ENCODE measurements at places on chromosomes 12 and 14.

GRCh38 chr12:108237272-108237671 is 101.8 kb downstream of the CMKLR1 start:
- H3K4me1 ChIP-seq, result no peaks in the 10 kb centered on the region
- no peak for DNase-seq
- no peak overlapping the region for H3K27ac ChIP-seq
- no peak overlapping the region for H3K4me3 ChIP-seq
- H3K27me3 ChIP-seq, result peaks cover 8% of the 10 kb centered on the region

- H3K27ac ChIP-seq, result no peak overlapping the region
- peaks cover 11% of the 10 kb centered on the region for H3K4me1 ChIP-seq
- no peak overlapping the region for H3K4me3 ChIP-seq
- H3K27me3 ChIP-seq, result no peaks in the 10 kb centered on the region
These were observed 429.4 kb downstream of the ZFP36L1 start for GRCh38 chr14:68363466-68363842.

DNA sequence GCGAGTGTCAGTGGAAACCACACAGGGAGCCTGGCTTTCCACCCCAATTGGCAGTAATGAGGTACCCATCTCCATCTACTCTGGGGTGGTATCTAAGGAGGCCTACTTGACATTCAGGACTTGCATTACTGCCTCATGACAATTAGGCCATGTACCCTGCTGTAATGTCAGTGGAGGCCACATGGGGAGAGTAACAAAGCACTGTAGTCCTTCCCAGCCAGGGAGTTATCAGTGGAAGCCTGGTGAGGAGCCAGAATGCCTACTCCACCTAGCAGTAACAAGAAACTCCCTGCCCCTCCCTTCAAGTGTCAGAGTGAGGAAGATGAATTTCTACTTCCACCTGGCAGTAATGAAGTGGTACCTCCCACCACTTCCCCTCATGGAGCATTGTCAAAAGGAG is 12.5 kb downstream of the TIMM9 start:
- no peak overlapping the region for H3K4me3 ChIP-seq
- no peak for DNase-seq
- no peaks in the 10 kb centered on the region for H3K4me1 ChIP-seq

GRCh38 chr12:110254971-110255540 is 26.0 kb upstream of the ATP2A2 start:
- DNase-seq, result no peak
- peaks cover 36% of the 10 kb centered on the region for H3K27me3 ChIP-seq
- H3K36me3 ChIP-seq, result no peaks in the 10 kb centered on the region
- H3K4me1 ChIP-seq, result no peaks in the 10 kb centered on the region

DNA sequence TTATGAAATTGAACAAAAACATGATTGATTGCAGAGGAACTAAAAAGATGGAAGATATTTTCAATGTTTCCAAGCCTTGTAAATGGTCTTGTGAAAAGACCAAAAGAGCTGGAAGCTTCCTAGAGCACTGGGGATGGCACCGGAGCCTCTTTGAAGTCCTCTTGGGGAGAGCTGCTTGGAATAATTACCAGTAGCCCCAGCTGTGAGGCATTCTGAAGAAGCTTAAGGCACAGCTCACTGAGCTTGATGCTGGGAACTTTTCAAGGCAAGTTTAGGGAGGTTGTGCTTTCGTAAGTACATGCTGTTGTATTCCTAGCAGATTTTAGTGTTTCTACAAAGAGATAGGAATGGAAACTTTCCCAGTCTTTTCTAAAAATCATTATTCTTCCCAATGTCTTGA is 13.9 kb downstream of the PDZRN4 start:
- no peaks in the 10 kb centered on the region for H3K4me1 ChIP-seq
- no peak overlapping the region for H3K4me3 ChIP-seq
- no peak overlapping the region for H3K27ac ChIP-seq
- no peaks in the 10 kb centered on the region for H3K27me3 ChIP-seq
- H3K36me3 ChIP-seq, result no peaks in the 10 kb centered on the region

GRCh38 chr12:45946435-45946834 is 43.9 kb downstream of the SCAF11 start:
- H3K4me1 ChIP-seq, result no peaks in the 10 kb centered on the region
- no peaks in the 10 kb centered on the region for H3K27me3 ChIP-seq
- no peak overlapping the region for H3K27ac ChIP-seq
- peaks cover 64% of the 10 kb centered on the region for H3K36me3 ChIP-seq
- DNase-seq, result no peak
- H3K4me3 ChIP-seq, result no peak overlapping the region

DNA sequence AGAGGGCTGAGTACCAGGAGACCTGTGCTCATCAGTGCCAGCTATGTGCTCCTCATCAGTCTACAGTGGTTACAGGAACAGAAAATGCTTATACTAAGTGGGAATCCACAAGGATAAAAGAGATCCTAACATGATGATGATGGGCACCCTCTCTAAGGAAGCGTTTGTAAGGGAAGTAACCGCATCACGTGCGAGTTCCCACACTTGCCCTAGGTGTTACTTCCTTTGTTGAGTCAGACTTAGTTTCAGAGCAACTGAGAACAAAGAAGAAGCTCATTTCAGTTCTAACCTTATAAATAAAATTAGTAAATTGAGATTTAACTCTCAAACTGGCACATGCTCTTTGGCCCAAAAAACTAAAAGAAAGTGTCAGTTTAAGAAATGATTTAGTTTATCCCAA is 956.4 kb upstream of the TMEM132C start:
- no peak overlapping the region for H3K27ac ChIP-seq
- no peak overlapping the region for H3K4me3 ChIP-seq
- DNase-seq, result no peak
- no peaks in the 10 kb centered on the region for H3K4me1 ChIP-seq
- no peaks in the 10 kb centered on the region for H3K36me3 ChIP-seq

GRCh38 chr14:78005325-78005724 is 164.8 kb upstream of the NRXN3 start:
- no peaks in the 10 kb centered on the region for H3K27me3 ChIP-seq
- H3K36me3 ChIP-seq, result no peaks in the 10 kb centered on the region
- no peak overlapping the region for H3K4me3 ChIP-seq
- DNase-seq, result no peak
- no peak overlapping the region for H3K27ac ChIP-seq
- H3K4me1 ChIP-seq, result no peaks in the 10 kb centered on the region

DNA sequence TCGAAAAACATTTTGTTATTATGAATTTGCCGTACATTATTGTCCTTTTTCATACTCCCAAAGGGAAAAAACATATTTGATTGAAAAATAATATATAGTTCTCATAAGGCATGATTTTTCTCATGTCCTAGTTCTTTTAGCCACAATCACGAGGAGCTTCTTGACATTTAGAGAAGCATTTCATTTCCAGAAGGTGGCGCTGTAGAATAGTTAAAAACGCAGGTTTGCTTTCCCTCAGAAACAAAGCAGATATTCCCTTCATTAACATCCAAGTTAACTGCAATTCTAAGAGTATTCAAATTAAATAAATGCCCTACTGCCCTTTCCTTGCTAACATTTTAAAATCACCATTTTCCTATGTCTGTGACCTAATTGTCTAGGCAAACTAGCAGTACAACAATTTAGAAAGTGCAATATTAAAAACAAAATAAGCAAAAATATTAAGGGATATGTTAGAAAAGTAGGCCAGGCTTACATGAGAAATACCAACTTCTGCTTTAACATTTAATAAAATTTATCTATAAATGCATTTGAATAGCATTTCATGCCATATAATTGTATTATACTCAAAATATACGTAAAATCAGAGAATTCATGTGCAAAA is 10.9 kb upstream of the PIK3C2G start:
- H3K4me3 ChIP-seq, result no peak overlapping the region
- no peak overlapping the region for H3K27ac ChIP-seq
- H3K36me3 ChIP-seq, result no peaks in the 10 kb centered on the region
- H3K4me1 ChIP-seq, result no peaks in the 10 kb centered on the region
- DNase-seq, result no peak

GRCh38 chr14:97843066-97843465 is 1045.9 kb downstream of the VRK1 start:
- H3K27ac ChIP-seq, result no peak overlapping the region
- H3K4me3 ChIP-seq, result no peak overlapping the region
- DNase-seq, result no peak
- H3K4me1 ChIP-seq, result peaks cover 6% of the 10 kb centered on the region

- H3K4me3 ChIP-seq, result no peak overlapping the region
- no peak for DNase-seq
- no peaks in the 10 kb centered on the region for H3K27me3 ChIP-seq
- no peaks in the 10 kb centered on the region for H3K36me3 ChIP-seq
- H3K4me1 ChIP-seq, result no peaks in the 10 kb centered on the region
These were observed 472.0 kb upstream of the TBX3 start for GRCh38 chr12:115155665-115156645.

DNA sequence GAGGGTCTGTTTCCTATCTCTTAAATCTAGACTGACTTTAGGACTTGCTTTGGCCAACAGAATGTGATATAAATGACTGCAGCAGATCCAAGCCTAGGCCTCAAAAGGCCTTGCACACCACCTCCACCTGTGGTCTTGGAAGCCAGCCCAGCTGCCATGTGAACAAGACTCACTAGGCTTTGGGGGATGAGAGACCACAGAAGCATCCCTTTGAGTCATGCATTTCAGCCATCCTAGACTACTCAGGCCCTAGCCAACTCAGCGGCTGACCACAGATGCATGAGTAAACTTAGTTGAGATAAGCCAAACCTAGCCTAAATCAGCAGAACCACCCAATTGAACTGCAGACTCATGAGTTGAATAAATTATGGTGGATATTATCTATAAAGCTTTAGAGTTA is 87.7 kb downstream of the KCNH5 start:
- no peaks in the 10 kb centered on the region for H3K36me3 ChIP-seq
- H3K27ac ChIP-seq, result no peak overlapping the region
- H3K27me3 ChIP-seq, result no peaks in the 10 kb centered on the region

DNA sequence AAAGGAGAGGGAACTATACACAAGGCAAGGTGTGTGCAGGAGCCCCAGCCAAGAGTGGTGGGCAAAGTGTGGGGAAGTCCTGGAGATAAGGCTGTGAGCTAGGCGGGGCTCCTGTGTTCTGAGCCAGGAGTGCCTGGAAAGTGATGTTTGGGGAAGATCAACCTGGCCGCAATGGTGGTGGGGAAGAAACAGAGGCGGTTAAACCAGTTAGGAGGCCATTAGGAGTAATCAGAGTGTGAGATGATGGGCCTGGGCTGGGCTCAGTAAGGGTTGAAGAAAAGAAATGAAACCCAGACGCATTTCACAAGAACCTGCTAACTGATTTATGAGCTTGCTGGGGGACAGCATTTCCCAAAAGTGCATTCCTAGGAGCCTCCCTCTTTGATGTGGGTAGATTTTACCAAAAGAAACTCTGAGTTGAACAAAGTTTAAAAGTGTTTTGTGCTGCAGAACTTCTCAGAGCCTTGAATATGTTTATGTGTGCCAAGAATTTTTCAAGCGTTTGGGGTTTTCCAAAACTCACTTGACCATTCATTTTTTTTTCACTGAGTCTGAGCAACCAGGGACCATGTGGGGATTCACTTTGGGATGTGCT is 34.2 kb upstream of the LRP1-AS start:
- DNase-seq, result no peak
- H3K4me3 ChIP-seq, result no peak overlapping the region

- H3K36me3 ChIP-seq, result peaks cover 3% of the 10 kb centered on the region
- H3K4me1 ChIP-seq, result no peaks in the 10 kb centered on the region
- H3K27ac ChIP-seq, result no peak overlapping the region
- no peak for DNase-seq
These were observed 81.9 kb upstream of the ATF7IP start for GRCh38 chr12:14283489-14284144.

DNA sequence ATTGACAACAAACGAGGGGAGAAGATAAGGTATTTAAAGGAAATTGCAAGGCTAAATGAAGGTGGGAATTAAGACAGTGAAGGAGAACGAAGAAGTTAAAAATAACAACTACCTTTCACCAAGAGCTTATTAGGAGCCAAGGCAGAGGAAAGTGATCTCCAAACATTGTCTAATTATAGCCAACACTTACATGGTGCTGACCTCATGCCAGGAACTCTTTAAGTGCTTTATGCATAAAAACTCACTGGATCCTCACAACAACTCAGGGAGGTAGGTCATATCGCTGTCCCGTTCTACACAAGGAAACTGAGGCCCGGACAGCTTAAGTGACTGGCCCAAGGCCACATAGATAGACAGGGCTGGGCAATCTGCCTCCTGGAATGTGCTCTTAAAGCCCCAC is 19.5 kb downstream of the TAMALIN start:
- H3K36me3 ChIP-seq, result no peaks in the 10 kb centered on the region
- peaks cover 43% of the 10 kb centered on the region for H3K27me3 ChIP-seq
- DNase-seq, result no peak
- no peak overlapping the region for H3K4me3 ChIP-seq
- peaks cover 40% of the 10 kb centered on the region for H3K4me1 ChIP-seq

DNA sequence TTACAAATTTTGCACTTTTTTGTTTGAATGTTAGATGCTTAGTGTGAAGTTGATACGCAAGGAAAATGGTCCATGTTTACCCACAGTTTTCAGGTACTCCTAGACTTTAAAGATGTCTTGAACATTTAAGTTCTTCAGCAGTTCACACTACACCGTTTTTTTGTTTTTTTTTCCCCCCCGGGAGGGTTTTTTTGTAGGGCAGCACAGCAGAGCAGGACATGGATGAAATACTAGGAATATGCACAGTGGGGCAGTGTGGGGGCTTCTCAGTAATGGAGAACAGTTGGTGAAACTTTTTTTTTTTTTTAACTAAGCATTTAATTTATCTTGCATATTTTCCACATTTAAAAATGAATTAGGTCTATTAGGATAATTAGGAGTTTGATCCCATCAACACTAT is 4.9 kb downstream of the RAN start:
- no peak overlapping the region for H3K27ac ChIP-seq
- H3K4me3 ChIP-seq, result no peak overlapping the region
- no peaks in the 10 kb centered on the region for H3K27me3 ChIP-seq
- H3K36me3 ChIP-seq, result peaks cover 52% of the 10 kb centered on the region
- no peak for DNase-seq

DNA sequence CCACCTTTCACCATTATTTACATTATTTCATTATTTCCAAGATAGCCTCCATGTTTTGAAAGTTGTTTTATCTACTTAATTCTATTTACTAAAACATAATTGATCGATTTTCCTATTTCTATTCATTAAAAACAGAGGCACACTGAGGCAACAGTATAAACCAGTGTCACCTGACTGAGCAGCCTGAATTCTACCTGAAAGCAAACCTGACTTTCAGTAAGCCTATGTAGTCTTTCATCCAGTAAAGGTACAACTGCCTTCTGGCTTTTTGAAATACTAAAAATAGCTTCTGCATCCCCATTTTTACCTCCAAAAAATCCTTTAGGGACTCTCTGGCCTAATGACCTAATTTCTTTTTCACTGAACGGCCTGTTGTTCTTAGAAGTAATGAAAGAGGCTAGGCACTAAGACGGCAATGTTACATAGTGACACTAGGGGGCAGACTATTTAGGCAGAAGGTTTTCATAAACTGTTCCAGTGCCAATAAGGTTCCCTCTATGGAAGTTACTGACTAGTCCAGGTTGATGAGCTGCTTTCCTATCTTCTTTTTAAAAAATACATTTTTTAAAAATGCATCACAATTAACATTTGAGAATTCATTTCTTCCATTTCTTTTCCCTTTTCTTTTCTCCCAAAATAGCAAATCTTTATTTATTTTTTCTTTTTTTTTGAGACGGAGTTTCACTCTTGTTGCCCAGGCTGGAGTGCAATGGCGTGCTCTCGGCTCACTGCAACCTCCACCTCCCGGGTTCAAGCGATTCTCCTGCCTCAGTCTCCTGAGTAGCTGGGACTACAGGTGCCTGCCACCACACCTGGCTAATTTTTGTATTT is 17.5 kb downstream of the ANAPC5 start:
- peaks cover 3% of the 10 kb centered on the region for H3K4me1 ChIP-seq
- no peak for DNase-seq
- H3K36me3 ChIP-seq, result peaks cover 53% of the 10 kb centered on the region
- H3K27me3 ChIP-seq, result no peaks in the 10 kb centered on the region

- no peaks in the 10 kb centered on the region for H3K4me1 ChIP-seq
- H3K27me3 ChIP-seq, result peaks cover 24% of the 10 kb centered on the region
- no peak for DNase-seq
- H3K36me3 ChIP-seq, result no peaks in the 10 kb centered on the region
- no peak overlapping the region for H3K4me3 ChIP-seq
- H3K27ac ChIP-seq, result no peak overlapping the region
These were observed 45.2 kb upstream of the APPL2 start for GRCh38 chr12:105280966-105281693.
